ENCODE measurements at places on chromosomes 11 and 22. TPM values are rescaled to one million over a fixed set of nuclear protein-coding genes. Genes with fewer than 3 reads are reported as not detected.

GRCh38 chr22:49590381-49590780 lies 237.3 kb downstream of the BRD1 start:
- H3K4me3 ChIP-seq, result no peak overlapping the region
- peaks cover 2% of the 10 kb centered on the region for H3K36me3 ChIP-seq
- H3K27ac ChIP-seq, result no peak overlapping the region
- no peak for DNase-seq
- H3K27me3 ChIP-seq, result no peaks in the 10 kb centered on the region
- peaks cover 4% of the 10 kb centered on the region for H3K4me1 ChIP-seq

GRCh38 chr11:34148504-34149165 lies 43.2 kb downstream of the NAT10 start:
- H3K27ac ChIP-seq, result no peak overlapping the region
- peaks cover 11% of the 10 kb centered on the region for H3K36me3 ChIP-seq
- peaks cover 5% of the 10 kb centered on the region for H3K4me1 ChIP-seq
- H3K27me3 ChIP-seq, result no peaks in the 10 kb centered on the region
- no peak for DNase-seq

GRCh38 chr22:43885319-43885671 lies 6.5 kb downstream of the PNPLA5 start:
- H3K4me1 ChIP-seq, result peaks cover 10% of the 10 kb centered on the region
- no peak overlapping the region for H3K4me3 ChIP-seq
- H3K27me3 ChIP-seq, result peaks cover 65% of the 10 kb centered on the region
- DNase-seq, result no peak
- no peak overlapping the region for H3K27ac ChIP-seq
- peaks cover 2% of the 10 kb centered on the region for H3K36me3 ChIP-seq

Gene PANX3
- not detected for total RNA-seq

Gene CADM1
- total RNA-seq, result 0.81 TPM

All from T-helper 17 cell (primary cell).